ENCODE measurements at places on chromosomes 1 and 21. TPM values are rescaled to one million over a fixed set of nuclear protein-coding genes. Genes with fewer than 3 reads are reported as not detected.
A peak's percentile ranks its signal among the peaks of the same experiment; 100 is the strongest.

DNA sequence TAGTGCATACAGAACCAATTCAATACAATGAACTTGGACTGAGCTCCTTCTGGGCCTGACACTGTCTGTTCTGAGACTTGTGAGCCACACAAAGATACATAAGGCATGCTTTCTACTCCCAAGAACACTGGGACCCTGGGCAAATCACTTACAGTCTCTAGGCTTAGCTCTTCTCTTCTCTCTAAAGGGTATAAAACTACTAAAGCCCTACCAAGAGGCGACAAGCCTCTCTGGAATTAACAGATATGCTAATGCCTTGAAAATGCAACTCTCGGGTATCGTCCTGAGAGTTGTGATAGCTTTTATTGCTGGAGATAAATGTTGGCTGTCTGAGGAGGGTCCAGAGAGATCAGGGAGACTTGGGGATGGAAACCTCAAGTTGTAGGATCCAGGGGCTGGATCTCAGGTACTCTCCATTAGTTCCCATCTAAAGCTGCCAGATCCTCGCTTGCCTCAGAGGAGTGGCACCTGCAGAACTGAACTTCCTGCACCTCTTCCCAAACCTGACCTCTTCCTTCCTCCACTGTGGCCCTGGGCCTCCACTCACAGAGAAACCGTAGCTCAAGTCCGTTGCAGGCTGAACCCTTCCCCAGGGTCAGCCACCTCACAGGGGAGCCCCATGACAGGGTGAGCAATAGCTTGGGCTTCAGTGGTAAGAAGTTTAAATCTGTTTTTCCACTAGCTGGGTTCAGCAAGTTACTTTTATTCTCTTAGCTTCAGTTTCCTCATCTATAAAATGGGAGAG, 11.5 kb upstream of the CFAP45 start:
- DNase-seq = no peak

DNA sequence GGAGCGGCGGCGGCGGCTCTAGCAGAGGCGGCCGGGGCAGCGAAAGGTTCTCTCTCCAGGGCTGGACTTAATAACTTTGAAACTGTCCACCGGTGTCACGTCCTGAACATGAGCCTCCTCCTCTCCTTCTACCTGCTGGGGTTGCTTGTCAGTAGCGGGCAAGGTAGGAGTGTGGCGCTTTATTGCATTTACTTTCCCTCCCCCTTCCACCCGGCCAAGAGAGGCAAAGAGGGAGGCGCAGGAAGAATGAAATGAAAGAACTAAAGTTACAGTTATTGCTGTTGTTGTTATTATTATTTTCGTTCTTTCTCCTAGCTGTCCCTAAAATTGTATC, 214 bp downstream of the NCAM2 start:
- no peak for DNase-seq

GRCh38 chr1:206105464-206105995, 11.7 kb downstream of the AVPR1B start:
- no peak for DNase-seq

DNA sequence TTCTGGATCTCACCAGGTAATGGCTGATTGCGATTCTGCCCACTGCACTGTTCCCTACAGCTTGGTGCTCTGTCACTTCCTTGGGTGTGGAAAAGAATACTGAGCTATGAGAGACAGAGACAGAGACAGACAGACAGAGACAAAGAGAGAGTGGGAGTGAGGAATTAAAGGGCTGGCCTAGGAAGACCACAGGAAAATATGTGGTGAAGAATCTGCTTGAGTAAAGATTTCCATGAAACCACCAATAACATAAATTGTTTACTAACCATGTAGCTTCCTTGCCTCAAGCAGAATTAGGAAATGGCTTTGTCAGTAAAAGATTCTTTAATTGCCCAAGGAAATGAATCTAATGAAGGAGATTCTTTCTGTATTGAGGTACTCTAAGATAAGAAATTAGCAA, 54.4 kb downstream of the MPZL1 start:
- peak; percentile 77 for DNase-seq

- peak; percentile 23 for DNase-seq
Measured at GRCh38 chr1:204151552-204152309, at the start of gene ETNK2. ETNK2 (minus strand) TSS chr1:204152044; CDS start chr1:204151852, 192 bp downstream.

DNA sequence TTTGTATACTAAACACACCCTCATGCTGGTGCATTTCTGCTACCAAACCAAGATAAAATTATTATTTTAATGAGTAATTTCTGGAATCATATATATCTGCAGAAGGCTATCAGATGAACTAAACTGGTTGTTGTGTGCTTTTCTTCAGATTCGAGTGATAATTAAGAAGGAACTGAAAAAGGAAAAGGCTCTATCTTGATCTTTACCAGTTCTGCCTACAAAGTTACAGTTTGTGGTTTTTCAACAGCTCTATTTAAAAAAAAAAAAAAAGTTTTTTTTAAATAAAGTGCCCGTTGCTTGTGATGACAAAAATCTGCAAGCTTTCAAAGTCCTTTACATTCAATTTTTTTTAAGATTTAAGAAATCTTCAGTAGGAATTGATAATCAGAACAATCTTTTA, 13.6 kb downstream of the DENND1B start:
- DNase-seq = no peak

Gene CLCA4
- total RNA-seq = not detected

Gene MAN1C1
- 0.86 TPM for total RNA-seq

Gene SLAMF1
- total RNA-seq = not detected

Gene CHD5
- 0.14 TPM for total RNA-seq

Data from astrocyte (in vitro differentiated cells and primary cell).